Forelimb muscle (tissue), 1 donor: ENCODE measurements at places on chromosomes 6 and 20. TPM values are rescaled to one million over a fixed set of nuclear protein-coding genes. Genes with fewer than 3 reads are reported as not detected.

GRCh38 chr6:144901412-144901811 lies 616.3 kb downstream of the UTRN start:
- no peak for DNase-seq

The HLA-DPA1 gene
- 15.1 TPM for polyA plus RNA-seq

DNA sequence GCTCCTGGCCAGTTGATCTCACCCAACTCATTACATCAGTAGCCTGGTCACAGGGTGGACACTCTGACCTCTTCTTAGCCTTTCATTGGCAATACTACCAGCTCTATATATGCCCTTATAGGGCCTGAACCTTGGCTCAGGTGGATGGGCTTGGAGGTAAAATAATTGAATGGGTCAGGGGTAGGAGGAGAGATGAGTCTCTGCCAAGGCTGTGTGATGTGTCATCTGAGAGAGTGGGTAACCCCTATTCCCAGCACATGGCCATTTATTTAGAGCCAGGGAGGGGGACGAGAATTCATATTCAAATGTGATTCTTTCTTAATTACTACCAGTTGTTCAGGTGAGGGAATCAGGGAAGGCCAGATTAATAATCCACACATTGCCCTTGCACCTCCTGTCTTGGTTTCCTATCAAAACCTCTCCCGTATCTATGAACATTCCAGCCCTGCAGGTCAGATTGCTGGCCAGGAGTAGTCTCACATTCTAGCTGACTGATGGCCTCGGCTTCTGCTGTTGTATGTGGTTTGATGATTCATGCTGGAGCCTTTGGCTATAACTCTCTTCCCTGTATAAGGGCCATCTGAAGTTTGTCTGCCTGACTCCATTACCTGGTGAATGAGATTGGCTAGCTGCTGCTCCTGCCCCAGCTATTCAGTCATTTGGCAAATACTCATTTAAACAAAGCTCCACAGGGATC lies 13.4 kb downstream of the C20orf173 start:
- no peak for DNase-seq

DNA sequence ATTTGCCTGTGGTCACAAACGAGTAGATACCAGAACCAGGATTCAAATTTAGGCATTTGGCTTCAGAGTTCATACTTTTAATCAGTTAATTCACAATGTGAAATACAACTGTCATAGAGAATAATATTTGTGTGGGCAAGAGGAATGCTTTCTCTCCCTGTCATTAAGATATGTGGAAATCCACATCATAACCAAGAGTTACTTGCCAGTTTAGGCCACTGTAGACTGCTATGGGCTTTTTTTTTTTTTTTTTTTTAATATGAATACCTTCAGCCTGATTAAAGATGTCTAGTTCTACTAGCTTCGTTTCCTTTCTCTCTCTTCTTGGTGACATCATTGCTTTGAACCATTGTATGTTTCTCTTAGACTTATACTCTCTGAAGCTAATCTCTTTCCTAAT lies 244.9 kb downstream of the ZFAND3 start:
- DNase-seq = no peak

GRCh38 chr6:39411465-39411864 lies 89.0 kb upstream of the KCNK16 start:
- DNase-seq = no peak

DNA sequence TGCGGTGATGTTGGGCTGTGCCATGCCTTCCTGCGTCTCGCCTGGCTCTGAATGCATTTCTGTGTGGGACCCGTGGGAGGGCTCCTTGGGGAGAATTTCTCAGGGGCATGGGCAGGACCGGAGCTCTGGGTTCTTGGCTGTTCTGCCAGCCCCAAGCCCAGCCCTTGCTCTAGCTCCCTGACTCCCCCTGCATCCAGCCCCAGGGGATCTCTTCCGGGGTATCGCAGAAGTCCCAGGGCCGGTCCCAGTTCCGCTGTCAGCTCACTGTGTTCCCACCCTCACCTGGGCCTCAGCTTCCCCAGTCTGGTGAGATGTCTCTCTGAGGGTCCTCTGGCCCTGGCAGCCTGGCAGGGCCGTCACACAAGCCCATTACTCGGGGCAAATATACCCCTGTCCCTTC lies 20.5 kb downstream of the SPDEF start:
- no peak for DNase-seq

DNA sequence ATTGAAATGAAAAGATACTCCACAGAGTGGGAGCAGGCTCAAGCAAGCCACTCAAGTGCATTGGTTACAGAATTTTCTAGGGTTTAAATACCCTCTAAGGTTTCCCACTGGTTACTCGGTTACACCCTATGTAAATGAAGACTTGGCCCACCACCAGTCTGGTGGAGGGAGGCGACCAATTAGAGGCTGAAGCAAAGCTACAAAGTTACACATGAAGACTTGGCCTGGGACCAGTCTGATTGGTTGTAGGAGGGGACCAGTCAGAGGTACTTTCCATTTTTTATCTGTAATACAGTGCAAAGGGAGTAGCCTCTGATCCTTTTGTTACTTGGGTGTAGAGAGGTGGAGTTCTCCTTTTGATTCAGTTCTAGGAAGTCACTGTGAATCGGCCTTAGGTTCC lies 7.6 kb downstream of the SRSF12 start:
- no peak for DNase-seq

The LTB gene
- polyA plus RNA-seq = 1.1 TPM

The CLIC5 gene
- polyA plus RNA-seq = 17.6 TPM

DNA sequence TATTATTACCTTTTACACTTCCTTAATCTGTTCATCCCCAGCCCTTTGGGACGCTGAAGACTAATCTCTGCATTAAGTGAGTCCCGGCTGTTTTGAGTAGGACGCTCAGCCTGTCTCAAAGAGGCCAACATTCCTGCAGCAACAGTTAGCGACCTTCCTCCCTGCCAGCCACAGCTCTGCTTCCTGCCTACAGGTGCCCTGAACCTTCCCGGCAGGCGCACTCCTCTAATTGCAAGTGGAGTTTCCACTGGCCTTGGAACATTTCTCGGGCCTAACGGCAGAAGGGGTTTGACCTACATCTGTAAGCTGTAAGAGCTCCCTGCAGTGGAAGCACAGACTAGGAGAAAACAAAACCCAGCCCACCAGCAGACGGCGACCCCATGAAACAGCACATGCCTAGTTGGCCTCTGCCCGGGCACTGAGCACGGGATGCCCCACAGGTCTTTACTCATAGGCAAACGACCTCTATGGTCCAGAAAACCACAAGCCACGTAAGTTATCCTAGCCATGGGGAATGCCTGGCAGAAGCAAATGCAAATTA lies 137.9 kb downstream of the DTNBP1 start:
- DNase-seq = no peak

The WFDC8 gene
- polyA plus RNA-seq = not detected

The FAM83D gene
- 5.5 TPM for polyA plus RNA-seq

GRCh38 chr6:1792989-1793388 lies 183.3 kb downstream of the FOXC1 start:
- no peak for DNase-seq
